ENCODE measurements at places on chromosomes 1 and 21. TPM values are rescaled to one million over a fixed set of nuclear protein-coding genes. Genes with fewer than 3 reads are reported as not detected.

The SMYD2 gene
- 43.6 TPM for polyA plus RNA-seq

The PADI2 gene
- polyA plus RNA-seq: 2.6 TPM

The NOS1AP gene
- polyA plus RNA-seq: 9.4 TPM

The ZRANB2 gene
- 202 TPM for polyA plus RNA-seq

The SH2D2A gene
- 0.79 TPM for polyA plus RNA-seq

The C1orf167 gene
- 0.65 TPM for polyA plus RNA-seq

The ZBTB21 gene
- polyA plus RNA-seq: 11.0 TPM

The FCAMR gene
- 9.2 TPM for polyA plus RNA-seq

The RGS13 gene
- not detected for polyA plus RNA-seq

The OR6N1 gene
- 0.14 TPM for polyA plus RNA-seq

The ZFP69B gene
- 5.5 TPM for polyA plus RNA-seq

The TBX15 gene
- polyA plus RNA-seq: 0.39 TPM

DNA sequence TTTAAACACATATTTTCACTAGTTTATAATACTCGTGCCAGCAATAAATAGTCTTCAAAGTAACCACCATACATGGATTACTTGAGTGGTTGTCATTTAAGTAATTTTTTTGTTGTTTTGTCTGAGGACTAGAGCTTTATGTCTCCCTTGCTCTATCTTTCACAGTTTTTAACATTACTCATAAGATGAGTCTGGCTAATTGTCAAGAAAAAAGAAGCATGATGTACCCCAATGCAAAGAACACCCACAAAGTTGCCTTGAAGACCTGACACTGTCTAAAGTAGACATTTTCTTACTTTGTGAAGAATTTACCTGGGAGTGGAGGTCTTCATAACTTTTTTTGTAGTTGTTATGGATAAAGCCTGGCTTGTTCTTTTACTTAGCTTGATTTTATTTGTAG, 210.4 kb upstream of the BRINP3 start:
- no peak for DNase-seq

DNA sequence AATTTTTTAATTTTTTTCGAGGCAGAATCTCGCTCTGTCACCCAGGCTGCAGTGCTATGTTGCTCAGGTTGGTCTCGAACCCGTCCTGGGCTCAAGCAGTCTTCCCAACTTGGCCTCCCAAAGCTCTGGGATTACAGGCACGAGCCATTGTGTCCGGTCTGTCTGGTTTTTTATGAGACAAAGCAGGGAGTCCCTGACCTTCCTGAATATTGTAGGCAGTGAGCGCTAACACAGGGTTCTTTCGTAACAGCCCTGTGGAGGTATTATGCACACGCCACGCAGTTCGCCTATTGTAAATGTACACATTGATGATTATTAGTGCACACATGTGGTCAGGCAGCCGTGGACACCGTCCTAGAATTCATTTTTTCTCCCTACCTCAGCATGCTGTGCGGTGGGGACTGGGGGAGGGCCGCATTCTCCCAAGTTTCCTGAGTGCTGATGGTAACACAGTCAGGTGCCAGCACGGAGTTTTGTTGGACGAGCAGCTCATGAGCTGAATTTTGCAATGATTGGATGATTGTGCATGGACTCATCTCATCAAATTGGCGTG, 19.6 kb downstream of the SPSB1 start:
- DNase-seq: no peak

DNA sequence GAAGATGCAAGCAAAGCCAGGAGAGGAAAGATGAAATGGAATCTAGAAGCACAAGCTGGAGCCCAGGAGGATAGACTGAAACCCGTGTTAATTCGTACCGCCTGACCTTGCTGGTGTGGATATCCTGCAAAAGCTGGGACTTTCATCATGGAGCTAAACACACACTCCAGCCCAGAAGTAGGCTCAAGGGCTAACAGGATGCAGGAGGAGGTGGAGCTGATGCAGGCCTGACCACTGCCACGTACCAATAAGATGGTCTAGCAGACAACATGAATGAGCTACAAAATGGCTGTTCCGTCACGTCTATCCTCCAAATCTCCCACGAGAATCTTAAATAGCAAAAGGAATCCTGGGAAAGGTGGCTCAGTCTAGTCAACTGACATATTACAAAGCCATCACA, 270.3 kb downstream of the SDCCAG8 start:
- DNase-seq: no peak

GRCh38 chr21:44648557-44649311, 2.5 kb downstream of the KRTAP10-11 start:
- DNase-seq: no peak

- no peak for DNase-seq
These were observed 46.9 kb upstream of the TMEM51 start for GRCh38 chr1:15106608-15107007.

DNA sequence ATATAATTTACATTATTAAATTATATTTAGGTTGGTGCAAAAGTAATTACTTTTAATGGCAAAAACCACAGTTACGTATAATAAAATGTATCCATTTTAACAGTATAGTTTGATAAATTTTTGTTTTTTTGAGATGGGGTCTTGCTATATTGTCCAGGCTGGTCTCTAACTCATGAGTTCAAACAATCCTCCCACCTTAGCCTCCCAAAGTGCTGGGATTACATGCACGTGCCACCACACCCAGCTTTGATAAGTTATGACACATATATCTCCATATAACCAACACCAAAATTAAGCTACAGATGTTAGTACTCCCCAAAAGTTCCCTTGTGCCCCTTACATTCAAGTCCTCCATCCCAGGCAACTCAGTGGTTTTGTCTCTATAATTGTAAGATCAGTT, 163.1 kb downstream of the SMYD3 start:
- no peak for DNase-seq

- no peak for DNase-seq
These were observed 187.4 kb downstream of the SLC35F3 start for GRCh38 chr1:234091876-234092275.

- DNase-seq: no peak
These were observed 54.4 kb upstream of the NEGR1 start for GRCh38 chr1:72336776-72337175.

- no peak for DNase-seq
These were observed 4.0 kb upstream of the PROX1 start for GRCh38 chr1:213983493-213984386.

DNA sequence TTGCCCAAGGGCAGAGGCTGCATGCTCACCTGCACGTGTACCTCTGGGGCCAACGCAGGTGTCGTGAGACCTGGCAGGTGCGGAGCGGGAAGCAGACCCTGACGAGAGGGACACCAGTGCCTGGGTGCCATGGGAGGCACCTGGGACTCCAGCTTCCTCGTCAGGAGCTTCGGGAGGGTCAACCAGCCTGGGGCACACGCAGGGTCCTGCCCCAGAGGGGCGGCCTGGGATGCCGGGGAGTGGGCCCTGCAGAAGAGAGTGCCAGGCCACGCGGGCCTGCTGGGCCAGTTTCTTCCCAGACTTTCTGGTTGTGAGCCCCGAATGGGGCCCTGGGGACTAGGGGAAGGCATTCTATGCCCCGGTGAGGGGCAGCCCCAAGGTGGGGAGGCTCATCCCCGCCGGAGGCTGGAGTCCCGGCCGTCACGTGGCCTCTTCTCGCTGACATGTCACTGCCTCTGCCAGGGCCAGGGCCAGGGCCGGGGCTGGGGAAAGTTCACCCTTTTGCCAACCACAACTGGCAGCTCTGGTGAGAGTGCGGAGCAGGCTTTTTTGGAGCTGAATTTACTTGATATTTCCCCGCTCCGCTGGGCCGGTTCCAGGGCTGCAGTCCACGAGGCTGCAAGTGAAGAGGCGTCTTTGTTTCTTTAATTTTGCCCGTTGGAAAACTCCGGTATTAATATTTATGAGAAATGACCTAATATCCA, 38.5 kb upstream of the ACTRT2 start:
- no peak for DNase-seq

- no peak for DNase-seq
These were observed 323.2 kb upstream of the SGIP1 start for GRCh38 chr1:66210635-66211244.

DNA sequence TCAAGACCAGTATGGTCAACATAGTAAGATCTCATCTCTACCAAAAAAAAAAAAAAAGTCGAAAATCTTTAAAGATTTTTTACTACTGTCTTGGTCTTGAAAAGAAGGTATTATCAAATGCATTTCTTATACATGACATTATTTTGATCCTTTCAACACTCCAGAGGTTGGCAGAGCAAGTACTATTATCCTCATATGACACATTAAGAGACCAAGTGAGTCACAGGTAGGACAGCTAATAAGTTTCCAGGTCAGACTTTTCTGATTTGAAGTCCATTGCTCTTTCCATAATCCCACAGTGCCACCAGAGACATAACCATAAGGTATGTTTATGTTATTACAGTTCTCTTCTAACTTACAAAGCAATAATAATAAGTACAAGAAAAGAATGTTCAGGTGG, 15.2 kb downstream of the DBT start:
- no peak for DNase-seq

- no peak for DNase-seq
These were observed 10.0 kb upstream of the TRIM62 start for GRCh38 chr1:33191731-33192275.

GRCh38 chr1:175441791-175442190, 249.2 kb upstream of the KIAA0040 start:
- DNase-seq: no peak

DNA sequence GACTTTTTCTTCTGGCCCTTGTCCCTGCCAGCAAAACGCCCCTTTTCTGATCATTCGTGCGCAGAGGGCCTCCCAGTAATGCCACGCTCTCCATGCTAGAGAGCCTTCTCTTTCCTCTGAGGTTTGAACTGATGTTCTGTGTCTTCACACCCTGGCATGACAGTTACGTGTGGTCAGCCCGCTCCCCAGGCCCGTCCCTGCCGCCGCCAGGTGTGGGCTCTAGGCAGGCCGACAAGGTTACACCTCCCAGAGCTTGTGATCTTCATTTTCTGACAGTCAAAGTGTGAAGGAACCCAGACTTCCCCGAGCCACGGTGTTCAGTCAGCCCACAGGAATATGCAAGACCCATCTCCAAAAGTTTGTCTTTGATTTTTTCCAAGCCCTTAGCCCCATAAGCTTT, 265.6 kb downstream of the TM2D1 start:
- no peak for DNase-seq

DNA sequence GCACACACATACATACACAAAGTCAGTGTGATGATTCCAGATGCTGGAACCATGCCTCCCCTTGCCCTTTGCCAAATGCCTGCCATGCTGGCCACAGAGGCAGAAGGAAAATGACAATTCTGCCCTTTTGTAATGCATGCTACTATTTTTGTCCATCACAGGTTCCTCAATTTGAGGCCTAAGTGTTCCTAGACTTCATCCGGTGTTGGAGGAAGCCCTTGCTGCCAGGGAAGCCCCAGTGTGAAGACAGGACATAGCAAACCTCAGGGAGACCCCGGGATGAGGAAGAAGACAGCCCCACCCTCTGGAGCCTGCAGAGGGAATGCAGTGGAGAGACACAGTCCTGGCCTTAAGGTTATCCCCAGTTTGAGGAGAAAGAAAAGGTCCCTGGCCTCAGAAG, 14.4 kb downstream of the PRR9 start:
- DNase-seq: no peak

DNA sequence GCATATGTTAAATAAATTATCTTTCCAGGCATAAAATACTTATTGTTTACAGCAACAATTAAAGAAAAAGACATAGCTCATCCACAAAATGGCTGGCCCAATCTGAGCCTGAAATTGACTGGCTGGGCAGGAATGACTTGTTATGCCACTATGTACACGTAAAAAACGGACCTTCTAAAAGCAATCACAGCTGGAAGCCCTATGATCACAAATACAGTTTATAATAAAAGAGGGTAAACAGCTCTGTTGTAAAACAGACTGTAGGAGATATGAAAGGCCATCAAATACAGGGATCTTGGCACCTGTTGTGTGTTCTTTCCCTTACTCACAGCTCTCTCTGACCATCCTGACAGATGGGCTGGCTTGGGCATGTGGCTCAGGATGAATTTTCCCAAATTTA, 70.5 kb upstream of the DMRTA2 start:
- no peak for DNase-seq

- no peak for DNase-seq
These were observed 5.7 kb downstream of the TNNT2 start for GRCh38 chr1:201371792-201372191.

DNA sequence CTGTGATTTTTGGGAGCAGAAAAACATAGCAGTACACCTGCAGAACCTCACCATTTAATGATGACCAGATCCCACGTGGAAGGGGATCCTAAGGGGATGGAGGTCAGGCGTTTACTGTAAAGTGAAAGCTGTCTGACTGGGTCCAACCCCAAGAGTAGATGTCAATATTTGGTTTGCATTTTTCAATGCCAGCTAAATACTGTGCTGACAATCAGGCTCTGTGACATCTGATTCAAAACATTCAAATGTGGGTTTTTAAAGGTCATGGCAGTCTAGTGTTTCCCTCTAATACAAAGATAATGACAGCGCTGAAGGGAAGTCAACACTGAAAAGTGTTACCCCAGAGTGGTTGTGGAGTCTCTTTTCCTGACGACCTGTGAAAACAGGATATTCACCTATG, 68.1 kb downstream of the SPAG17 start:
- no peak for DNase-seq

DNA sequence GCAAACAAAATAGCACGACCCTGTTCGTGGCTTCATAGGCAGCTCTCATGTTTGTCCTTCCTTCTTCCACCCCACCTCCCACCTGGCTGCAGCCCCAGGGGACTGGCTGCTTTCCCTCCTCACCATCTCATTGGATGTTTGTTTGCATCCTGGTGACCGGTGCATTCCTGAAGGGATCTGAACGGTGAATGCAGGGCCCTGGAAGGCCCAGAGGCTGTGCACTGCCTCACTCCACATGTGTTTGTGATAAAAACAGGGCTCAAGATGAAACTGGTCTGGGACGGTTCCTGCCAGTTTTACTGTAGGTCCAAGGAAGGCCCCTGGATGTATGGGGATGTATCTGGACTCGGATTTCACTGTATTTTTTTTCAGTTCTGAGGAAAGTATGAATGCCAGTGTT, 42.8 kb downstream of the CNN3 start:
- no peak for DNase-seq

- DNase-seq: no peak
These were observed 123.7 kb downstream of the TOMM20 start for GRCh38 chr1:235004840-235005391.

DNA sequence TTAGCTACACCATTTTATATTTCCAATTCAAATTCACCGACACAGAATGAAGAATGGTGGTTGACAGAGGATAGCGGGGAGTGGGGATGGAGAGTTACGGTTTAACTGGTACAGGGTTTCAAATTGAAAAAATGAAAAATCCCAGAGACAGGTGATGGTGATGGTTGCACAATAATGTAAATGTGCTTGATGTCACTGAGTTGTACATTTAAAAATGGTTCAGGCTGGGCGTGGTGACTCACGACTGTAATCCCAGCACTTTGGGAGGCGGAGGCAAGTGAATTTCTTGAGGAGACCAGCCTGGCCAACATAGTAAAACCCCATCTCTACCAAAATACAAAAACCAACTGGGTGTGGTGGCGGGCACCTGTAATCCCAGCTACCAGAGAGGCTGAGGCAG, 31.2 kb upstream of the SHCBP1L start:
- DNase-seq: no peak

DNA sequence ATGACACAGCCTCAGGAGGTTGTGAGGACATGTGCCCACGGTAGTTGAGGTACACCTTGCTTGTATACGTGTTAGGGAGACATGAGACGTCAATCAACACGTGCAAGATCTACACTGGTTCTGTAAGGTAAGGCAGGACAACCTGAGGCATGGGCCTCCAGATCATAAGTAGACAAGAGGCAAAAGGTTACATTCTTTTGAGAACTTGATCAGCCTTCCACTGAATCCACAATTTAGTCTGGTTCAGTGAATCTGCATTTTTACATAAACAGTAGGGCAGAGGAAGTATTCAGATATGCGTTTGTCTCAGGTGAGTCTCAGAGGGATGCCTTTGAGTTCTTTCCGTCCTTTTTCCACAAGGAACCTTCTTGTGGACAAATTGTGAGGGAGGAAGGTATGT, 348.9 kb downstream of the ASTN1 start:
- DNase-seq: no peak

GRCh38 chr1:76074321-76075187, at the start of gene ST6GALNAC3:
Gene ST6GALNAC3 (plus strand): TSS chr1:76074746.
- peak; percentile 72 for DNase-seq

Measured in right renal pelvis (tissue), 4 donors.